ENCODE measurements at places on chromosomes 13 and 19.

- DNase-seq: no peak
These were observed 74.3 kb upstream of the ATP12A start for GRCh38 chr13:24605923-24606372.

DNA sequence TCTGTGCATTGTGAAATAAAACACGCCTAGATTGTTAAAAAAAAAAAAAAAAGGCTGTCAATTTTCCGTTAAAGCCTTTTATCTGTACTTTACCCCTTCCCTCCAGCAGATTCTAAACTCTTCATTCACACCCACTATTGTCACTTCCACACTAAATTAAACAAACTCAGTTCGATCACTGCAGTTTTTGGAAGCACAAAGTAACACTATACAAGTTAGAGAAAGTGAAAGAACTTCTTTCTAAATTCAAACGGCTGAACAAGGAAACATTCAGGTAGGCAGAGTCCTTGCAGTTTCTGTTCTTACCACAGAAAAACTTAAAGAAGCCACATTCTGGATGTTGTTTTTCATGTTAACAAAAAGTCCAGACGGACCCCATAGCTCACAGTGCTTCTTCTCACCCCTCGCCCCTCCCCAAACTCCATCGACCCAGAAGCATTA lies 27.5 kb upstream of the UBE2L5 start:
- no peak for DNase-seq

DNA sequence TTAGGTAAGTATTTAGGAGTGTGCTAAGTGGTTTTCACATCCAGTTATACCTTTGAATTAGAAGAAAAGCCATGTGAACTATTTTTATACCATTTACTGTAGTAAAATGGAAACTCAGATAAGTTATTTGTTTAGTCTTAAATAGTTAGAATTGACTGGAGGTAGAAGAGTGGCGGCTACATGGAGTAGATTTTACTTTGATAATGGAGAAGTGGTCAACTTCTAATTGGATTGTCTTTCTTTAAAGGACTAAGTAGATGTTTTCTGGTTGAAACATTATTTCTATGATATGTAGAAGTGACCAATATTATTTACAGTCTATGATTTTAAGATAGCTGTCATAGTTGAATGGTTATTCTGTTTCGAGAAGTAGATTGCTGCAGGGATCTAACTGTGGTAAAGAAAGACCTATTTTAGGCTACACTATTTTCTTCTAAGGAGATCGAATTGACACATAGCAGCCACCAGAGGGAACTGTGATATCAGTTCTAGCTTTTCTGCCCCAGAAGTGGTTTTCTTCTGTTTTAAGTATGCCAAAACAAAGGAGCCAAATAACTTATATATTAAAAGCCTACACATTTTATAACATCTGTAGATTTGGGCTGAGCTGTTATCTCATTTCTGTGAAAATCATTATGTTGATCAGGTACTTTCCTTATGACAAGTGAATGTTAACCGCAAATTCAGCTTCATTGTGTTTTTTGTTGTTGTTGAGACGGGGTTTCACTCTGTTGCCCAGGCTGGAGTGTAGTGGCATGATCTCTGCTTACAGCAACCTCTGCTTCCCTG lies 26.1 kb downstream of the ZMYM2 start:
- no peak for DNase-seq

GRCh38 chr19:54576411-54576976 lies 2.9 kb downstream of the LILRA2 start:
- DNase-seq: no peak

GRCh38 chr13:27174766-27175455 lies 3.3 kb upstream of the USP12 start:
- DNase-seq: no peak

DNA sequence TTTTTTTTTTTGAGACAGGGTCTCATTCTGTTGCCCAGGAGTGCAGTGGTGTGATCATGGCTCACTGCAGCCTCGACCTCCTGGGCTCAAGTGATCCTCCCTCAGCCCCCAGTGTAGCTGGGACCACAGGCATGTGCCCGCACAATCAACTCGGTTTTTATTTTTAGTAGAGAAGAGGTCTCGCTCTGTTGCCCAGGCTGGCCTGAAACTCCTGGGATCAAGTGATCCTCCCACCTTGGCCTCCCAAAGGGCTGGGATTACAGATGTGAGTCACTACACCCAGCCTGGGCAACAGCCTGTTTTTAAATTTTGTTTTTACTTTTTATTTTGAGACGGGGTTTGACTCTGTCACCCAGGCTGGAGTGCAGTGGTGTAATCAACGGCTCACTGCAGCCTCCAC lies 2.3 kb upstream of the KDM4B start:
- DNase-seq: no peak

- DNase-seq: no peak
These were observed 1635.8 kb downstream of the PCDH9 start for GRCh38 chr13:65594298-65594781.

DNA sequence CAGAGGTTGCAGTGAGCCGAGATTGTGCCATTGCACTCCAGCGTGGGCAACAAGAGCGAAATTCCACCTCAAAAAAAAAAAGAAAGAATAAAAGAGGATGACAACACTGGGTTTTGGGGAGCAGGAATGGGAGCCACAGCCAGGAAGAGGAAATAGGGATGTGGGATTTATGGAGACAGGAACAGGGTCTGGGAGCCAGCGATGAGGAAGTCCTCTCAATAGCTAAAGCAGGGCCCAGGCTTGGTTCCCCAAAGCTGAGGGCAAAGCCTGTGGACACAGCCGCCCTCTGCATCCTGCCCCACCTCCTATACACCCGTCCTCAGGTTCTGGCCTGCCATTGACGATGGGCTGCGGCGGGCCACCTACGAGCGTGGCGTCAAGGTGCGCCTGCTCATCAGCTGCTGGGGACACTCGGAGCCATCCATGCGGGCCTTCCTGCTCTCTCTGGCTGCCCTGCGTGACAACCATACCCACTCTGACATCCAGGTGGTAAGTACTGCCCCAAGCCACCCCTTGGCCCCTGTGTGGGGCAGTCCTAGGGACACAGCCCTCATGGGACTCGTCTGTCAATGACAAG lies 13.6 kb downstream of the HIPK4 start:
- DNase-seq: no peak

DNA sequence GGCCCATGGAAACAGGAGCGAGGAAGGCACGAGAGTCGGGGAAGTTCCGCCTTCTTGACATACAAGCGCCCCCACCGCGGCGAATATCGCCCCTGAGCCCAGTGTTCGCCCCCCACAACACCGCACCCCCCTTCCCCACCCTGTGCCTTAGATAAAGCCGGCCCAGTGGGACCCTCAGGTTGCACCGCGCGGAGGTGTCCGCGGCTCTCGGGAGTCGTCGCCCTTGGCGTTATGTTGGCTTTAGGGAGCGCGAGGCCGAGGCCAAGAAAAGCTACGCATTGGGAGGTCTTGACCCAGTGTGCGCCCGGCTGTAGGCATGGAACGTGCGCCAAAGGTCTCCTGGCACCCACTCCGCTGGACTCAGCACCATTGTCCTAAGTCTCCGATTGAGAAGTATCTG lies 603 bp upstream of the ZNF132 start:
- no peak for DNase-seq

DNA sequence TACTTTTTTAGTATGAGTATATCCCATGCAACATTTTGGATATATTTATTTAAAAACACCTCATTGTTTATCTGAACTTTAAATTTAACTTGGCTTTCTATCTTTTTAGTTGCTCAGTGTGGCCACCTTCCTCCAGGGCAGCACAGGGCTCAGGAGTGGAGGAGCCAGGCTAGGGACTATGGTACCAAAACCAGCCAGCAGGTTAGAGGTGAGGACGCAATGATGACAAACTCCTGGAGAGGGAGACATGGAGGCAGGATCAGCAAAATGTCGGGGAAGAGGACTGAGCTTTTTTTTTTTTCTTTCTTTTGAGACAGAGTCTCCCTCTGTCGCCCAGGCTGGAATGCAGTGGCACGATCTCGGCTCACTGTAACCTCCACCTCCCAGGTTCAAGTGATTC lies 29.6 kb upstream of the CALM3 start:
- no peak for DNase-seq

DNA sequence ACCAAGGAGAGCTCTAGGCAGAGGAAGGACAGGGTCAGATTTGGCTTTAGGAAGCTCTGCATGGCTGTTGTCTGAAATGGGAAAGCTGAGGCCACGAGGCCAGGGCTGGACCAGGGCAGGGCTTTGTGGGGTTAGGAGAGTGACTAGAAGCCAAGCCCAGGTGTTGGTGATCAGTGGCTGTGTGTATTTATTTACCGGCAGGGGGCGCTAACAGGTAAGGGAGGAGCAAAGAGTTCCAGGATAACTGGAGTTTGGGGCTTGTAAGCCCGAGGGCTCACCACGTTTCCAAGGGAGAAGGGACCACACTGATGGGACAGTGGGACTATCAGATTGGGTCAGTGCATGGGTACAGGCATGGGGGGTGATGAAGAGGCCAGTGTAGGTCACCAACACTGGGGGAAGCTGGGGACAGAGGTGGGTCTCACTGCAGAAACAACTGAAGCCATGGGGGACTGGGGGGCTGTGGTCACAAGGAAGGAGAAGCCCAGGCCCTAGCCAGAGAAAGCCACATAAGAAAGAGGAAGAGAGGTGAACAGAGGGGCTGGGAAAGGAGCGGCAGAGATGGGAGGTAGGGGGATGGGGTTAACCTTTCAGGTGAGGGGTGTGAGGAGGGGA lies 3.9 kb downstream of the TMEM147 start:
- peak; percentile 77 for DNase-seq

GRCh38 chr19:48489608-48490216 lies 20.5 kb downstream of the CYTH2 start:
- peak; percentile 59 for DNase-seq

DNA sequence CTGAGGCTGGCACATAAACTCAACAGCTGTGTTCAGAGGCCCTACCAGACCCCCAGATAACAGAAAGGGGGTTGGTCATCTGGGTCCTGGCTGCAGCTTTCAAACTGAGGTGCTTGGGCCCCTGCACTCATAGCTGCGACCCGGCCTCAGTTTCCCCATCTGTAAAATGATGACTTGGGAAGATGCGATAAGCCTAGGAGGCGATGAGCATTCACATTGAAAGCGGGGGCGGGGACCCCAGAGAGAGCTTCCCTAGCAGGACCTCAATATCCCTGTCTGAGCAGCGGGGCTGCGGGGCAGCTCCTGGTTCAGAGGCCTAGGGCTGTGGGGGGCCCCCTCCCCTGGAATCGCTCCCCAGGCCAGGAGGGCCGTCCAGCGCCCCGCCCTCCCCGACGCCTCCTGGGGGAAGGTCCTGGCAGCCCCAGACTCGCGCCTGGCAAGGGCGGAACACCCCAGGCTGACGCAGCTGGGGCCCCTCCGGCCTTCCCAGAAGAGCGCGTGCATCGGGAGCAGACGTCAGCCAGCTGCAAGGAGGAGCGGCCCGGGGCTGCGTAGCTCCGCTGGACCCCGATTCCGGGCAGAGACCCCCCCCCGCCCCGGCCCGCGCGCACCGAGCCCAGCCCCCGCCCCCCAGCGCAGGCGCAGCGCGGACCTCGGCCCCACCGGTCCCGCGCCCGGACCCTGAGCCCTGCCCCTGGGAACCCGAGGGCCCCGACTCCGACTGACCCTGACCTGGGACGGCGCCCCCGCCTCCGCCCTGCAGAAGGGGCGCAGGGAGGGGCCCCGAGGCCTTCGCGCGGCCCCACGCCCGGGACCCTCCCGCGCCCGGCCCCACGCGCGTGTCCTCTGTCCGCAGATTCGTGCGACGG lies 3.5 kb downstream of the FSTL3 start:
- no peak for DNase-seq

DNA sequence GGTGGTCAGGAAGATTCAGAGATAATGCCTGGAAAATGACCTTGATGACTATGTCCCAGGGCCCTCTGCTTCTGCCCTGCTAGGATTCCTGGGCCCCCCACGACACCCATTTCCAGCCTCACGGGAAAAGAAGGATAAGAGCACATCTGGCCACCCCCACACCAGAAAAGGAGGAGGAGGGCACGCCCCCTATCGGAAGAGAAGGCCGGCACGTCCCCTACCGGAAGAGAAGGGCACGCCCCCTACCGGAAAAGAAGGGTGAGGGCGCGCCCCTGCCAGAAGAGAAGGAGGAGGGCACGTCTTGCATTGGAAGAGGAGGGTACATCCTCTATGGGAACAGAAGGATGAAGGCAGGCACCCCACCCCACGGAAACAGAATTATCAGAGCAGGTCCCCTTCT lies 84.3 kb downstream of the IER2 start:
- DNase-seq: no peak

GRCh38 chr13:40613192-40613818 lies 53.1 kb downstream of the FOXO1 start:
- DNase-seq: no peak

- DNase-seq: no peak
These were observed 1.6 kb upstream of the SLC8A2 start for GRCh38 chr19:47473336-47473735.

DNA sequence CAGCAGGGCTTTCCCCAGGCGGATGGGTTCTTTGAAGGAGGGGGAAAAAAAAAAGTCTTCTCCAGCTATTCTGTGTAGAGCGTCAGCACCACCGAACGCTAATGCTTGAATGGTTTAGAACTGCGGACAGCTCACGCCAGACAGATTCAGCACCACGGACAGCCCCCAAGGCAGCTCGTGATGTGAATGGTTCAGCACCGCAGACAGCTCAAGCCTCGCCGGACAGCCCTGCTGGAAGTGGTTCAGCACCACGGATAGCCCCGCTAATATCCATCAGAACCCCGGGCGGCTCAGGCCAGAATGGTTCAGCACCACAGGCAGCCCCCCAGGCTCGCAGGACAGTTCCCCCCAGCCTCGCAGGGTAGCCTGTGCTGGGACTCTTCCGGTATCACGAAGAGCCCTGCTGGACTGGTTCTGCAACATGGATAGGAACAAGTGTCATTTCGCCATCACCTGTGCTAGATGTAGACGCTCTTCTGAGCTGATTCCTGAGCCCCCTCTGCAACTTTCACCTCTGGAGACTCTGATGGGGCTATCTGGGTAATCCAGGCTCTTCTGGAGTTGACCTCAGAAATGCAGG lies 4.9 kb upstream of the SMIM17 start:
- no peak for DNase-seq

- DNase-seq: no peak
These were observed 27.4 kb upstream of the GPR12 start for GRCh38 chr13:26787961-26788360.

DNA sequence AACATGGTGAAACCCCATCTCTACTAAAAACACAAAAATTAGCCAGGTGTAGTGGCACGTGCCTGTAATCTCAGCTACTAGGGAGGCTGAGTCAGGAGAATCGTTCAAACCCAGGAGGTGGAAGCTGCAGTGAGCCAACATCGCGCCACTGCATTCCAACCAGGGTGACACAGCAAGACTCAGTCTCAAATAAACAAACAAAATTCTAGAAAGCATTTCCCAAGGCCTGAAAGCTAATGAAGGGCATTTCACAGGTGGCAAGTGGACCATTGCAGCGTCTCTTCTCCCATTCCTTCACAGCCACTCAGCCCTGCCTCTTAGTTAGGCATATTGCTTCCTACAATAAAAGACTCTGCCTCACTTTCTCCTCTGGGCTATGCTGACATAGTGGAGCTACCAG lies 13.5 kb upstream of the RXFP2 start:
- no peak for DNase-seq

GRCh38 chr13:30020726-30021312 lies 170.4 kb upstream of the UBL3 start:
- DNase-seq: no peak

DNA sequence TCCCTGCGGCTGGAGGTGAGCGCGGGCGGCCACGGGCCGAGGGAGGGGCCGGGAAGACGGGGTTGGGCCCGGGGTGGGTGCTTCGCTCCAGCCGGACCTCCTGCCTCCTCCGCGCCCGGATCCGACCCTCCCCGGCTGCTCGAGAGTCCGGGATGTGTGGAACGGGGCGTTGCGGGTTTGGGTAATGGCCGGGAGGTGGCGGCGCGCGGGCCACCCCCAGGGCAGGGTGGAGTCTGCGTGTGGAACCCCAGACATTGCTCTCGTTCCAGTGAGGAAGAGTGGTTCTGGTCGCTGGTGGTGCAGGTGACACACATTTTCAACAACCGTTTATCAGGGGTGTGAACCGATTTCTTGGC lies 38.8 kb downstream of the ARHGEF7 start:
- DNase-seq: peak; percentile 38

Data from NCI-H1105 (cell line).